ENCODE measurements at places on chromosomes 6 and 20.

GRCh38 chr20:20407891-20408805 is 40.2 kb downstream of the INSM1 start:
- DNase-seq: no peak

DNA sequence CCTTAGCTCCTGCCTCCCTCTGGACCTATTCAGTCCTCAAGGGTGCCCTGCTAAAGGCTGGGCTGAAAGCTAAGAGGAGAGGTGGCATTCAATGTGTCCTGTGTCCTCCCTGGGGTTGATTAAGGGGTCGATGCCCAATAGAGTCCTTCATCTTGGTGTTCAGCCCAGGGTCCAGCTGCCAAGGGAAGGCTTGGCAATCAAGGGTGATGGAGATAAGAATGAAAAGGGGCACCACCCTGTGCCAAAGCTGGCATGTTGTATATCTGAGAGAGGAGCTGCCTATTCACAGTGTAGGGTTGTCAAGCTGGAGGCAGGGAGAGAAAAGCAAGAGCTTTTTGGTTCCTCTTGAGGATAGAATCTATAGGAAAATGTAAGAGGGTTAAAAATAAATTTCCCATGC is 12.3 kb downstream of the C20orf173 start:
- DNase-seq: no peak

DNA sequence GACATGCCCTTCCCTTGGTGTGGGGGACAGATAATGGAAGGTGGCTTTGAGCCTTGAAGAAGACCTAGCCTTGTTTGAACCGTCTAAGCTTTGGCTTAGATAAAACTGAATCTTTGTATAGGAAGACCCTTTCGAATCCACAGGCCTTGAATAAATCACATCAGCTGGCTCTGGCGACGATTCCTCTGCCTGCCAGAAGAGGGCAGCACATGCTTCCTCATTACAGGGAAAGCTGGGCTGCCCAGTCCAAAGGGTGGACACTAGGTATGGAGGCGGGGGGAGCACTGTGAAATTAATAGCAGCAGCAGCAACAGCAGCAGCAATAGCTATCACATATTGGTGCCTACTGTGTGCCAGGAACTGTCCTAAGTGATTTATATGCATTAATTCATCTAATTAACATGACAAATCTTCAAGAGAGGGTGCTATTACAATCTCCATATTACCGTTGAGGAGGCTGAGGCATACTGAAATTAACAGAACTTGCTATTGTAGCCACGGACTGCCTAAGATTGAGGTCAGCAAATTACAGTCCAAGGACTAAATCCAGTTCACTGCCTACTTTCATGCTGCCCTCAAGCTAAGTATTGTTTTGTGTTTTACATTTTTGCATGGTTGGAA is 85.1 kb downstream of the CLIC5 start:
- DNase-seq: peak; percentile 84

DNA sequence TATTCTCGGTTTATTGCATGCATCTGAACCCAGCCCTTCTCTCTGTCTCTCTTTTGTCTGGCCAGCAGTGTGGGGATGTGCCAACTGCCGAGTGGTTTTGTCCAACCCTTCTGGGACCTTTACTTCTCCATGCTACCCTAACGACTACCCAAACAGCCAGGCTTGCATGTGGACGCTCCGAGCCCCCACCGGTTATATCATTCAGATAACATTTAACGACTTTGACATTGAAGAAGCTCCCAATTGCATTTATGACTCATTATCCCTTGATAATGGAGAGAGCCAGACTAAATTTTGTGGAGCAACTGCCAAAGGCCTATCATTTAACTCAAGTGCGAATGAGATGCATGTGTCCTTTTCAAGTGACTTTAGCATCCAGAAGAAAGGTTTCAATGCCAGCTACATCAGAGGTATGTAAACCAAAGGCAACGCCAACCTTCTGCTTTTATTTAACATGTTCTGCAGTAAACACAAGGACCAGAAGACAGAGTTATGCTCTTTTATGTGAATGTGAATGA is 65.8 kb downstream of the ADGRG6 start:
- no peak for DNase-seq

DNA sequence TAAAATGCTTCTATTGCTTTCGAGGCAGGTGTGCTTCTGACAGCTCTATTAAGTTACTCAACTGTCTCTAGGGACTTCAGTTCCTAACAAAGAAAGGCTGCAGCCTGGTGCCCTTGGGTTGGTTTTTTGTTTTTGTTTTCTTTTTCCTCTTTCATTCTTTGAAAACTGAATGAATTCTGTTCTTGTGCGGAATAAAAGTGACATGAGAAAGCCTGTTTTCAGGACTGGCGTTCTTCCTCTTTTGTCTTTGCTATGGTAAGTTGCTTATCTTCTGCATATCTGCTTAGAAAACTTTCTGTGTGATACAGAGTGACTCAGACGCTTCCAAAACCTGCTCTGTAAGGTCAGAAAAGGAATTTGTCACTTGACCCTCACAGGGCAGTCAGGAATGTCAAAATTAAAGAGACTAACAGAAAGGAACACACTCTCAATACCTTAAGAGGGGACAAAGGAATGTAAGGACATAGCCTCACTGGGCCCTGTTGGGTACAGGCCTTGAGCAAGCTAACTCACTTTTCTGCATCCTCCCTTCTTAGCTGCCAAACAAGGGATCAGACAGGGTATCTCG is 56.2 kb upstream of the NHSL1 start:
- peak; percentile 40 for DNase-seq

GRCh38 chr20:1761116-1761515 is 103.5 kb upstream of the SIRPG start:
- DNase-seq: no peak

DNA sequence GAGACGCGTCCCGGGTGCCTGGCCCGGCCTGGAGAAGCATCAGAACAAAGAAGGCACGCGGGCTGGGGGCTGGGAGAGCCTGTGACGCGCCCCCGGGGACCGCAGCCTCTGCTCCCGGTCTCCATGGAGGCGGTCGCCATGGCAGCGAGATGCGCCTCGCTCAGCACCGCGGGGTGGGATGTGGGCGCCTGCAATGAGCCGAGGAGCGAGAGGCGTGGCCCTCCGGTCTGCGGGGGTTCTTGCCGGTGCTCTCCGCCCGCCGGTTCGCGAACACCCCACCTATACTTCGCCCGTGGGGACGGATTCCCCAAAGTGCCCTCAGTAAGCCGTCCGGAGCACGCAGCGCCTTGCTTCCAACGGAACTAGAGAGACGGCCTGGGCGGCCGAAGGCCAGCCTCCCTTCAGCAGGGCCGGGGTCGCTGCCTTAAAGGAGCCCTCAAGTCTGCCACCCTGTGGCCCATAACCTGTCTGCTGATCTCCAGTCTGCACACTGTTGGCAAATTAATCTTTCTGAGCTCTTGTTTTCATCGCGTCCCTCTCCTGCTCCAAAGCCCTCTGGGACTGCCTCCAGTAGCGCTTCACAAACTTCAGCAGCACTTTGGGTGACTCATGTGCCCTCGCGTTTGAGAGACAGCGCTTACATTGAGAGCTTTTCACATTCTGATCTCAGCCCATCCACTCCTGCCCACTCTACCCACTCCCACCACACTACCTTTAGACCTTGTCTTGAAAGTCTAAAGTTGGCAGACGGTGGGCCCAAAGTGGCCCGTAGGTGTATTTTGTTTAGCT is 983 bp upstream of the ADISSP start:
- peak; percentile 85 for DNase-seq

GRCh38 chr6:93896081-93896480 is 476.7 kb upstream of the EPHA7 start:
- DNase-seq: no peak

GRCh38 chr20:63497946-63498935 is 642 bp downstream of the EEF1A2 start:
- peak; percentile 69 for DNase-seq

- no peak for DNase-seq
These were observed 16.9 kb upstream of the LRFN2 start for GRCh38 chr6:40604082-40604481.

- no peak for DNase-seq
These were observed 120.8 kb downstream of the CHD6 start for GRCh38 chr20:41497186-41497895.

- no peak for DNase-seq
These were observed 396.4 kb downstream of the BCKDHB start for GRCh38 chr6:80502871-80503270.

- no peak for DNase-seq
These were observed 1447.6 kb downstream of the GRIK2 start for GRCh38 chr6:102841060-102841459.

DNA sequence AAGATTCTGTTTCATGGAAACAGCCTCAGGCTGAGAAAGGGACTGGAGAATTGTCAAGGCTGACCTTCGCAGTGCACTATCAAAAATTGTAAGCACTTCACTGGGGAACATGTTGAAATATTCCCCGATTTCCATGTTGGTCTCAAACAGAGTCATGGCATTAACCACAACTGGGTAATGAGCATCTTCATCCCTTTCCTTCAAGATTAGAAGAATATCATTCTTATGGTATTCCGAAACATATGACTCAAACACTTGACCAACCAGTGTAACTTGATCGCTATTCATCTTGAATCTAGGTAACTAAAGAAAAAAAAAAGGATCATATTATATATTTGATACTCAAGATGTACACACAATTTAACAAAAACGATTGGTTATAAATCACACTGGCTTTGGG is 3.5 kb downstream of the MCM9 start:
- no peak for DNase-seq

- no peak for DNase-seq
These were observed 23.6 kb upstream of the EDN1 start for GRCh38 chr6:12266571-12266970.

- peak; percentile 91 for DNase-seq
These were observed 615 bp upstream of the NTSR1 start for GRCh38 chr20:62707921-62708521.

DNA sequence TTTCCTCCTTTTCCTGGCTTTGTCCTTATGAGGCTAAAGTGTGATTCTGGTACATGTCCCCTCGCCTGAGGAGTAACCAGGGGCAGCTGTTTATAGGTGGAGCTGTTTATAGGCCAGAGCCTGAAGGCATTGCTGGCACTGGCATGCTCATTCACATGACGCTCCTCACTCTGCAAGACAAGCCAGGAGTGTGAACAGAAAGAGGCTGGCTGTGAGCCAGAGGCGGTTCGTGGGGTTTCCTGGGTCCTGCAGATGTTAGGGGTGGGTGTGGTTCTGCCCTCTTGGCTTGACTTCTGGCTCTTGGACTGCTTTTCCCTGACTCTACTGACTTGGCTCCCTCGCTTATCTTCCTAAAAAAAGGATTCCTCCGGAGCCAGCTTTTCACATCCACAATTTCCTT is 12.8 kb upstream of the MDFI start:
- DNase-seq: no peak

- no peak for DNase-seq
These were observed 264.1 kb upstream of the RIN2 start for GRCh38 chr20:19493794-19494495.

GRCh38 chr6:124676033-124676432 is 286.2 kb upstream of the RNF217 start:
- DNase-seq: no peak

DNA sequence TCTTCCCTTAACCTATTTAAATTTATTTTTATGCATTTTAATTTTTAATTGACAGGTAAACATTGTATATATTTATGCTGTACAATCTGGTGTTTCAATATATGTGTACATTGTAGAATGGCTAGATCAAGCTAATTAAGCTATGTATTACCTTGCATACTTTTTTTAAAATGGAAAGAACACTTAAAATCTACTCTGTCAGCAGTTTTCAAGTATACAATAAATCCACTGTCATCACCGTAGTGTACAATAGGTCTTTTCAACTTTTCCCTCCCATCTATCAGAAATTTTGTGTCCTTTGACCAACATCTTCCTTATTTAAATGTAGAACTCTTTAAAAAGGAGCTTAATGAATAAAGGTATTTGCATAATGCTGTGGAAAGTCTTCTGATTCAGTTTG is 27.6 kb downstream of the RPS12 start:
- no peak for DNase-seq

DNA sequence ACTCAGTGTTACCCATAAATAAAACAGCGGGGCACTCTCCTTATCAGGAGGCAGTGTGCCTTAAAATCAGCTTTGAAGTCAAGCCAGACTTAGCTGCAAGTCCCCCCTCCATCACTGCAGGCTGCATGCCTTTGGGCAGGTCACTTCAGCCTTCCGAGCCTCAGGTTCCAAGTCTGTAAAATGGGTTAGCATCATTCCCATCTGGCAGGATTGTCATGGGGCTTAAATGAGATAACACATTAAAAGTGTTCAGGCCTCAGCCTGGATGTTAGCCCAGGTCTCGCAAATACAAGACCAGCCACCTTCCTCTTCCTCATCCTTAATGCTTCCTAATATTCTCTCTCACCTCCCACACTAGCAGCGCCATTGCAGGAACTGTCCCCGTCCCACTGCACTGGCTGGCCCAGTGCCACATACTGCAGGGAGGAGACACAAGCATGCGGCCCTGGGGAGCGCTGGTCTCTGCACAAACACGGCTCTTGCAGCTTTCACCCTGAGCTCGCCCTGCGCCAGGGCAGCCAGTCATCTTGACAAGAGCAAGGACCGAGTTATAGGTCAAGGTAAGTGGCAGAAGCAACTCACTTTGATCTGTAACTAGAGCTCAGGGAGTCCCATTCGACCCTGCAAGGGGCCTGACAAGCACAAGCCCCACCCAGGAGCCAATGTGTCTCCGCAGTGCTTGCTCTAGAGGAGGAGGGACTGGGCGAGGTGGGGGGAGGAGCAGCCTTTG is 564.6 kb upstream of the AGPAT4 start:
- DNase-seq: peak; percentile 47

- no peak for DNase-seq
These were observed 43.3 kb downstream of the LRRC1 start for GRCh38 chr6:53837865-53838769.

GRCh38 chr6:154593122-154593521 is 82.6 kb upstream of the CNKSR3 start:
- no peak for DNase-seq

DNA sequence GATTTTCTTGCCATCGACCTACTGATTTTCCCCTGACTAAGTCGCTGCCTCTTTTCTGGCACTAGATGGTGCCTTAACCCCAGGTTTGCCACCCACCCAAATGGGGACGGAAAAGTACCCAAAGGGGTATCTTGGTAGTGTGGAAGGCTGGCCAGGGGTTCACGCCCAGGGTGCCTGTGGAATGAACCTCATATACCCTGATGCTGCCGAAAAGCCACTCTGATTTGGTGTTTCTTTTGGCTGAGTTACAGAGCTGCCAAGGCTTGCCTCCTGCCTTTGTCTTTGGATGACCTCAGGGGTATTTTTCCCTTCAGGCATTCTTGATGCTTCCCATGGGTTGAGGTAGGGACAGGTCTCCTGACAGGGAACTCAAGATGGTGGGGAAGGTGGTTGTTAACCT is 78.1 kb downstream of the MAP3K7 start:
- DNase-seq: no peak
